ENCODE measurements at places on chromosomes 11 and 22.

- no peak for DNase-seq
Observed at GRCh38 chr22:31870890-31871289, 73.4 kb upstream of the YWHAH start.

- no peak for DNase-seq
Observed at GRCh38 chr11:113989381-113989780, 14.5 kb downstream of the HTR3A start.

GRCh38 chr11:100546714-100547113, 140.4 kb upstream of the ARHGAP42 start:
- no peak for DNase-seq

DNA sequence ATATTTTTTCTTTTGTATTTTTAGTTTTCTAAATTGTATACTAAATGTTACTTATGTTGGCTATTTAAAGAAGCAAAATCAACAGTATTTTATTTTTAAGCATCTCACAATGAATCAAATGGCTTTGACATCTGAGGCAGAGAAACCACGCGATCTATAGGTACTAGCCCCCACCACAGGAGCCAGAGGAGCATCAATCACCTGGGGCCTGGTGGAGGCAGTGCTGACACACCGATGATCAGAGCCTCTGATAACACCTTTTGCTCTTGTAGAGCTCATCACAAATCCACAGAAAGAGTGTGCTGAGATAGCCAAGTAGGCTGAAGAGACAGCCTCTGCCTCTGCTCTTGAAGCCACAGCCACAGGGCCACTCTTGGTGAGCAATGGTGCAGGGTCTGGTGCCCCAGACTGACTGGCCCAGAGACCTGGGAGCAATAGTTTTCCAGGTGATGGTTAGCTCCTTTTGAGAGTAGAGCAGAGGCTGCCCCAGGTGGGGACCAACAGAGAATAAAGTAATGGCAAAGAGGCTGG, 25.2 kb downstream of the HIRA start:
- no peak for DNase-seq

DNA sequence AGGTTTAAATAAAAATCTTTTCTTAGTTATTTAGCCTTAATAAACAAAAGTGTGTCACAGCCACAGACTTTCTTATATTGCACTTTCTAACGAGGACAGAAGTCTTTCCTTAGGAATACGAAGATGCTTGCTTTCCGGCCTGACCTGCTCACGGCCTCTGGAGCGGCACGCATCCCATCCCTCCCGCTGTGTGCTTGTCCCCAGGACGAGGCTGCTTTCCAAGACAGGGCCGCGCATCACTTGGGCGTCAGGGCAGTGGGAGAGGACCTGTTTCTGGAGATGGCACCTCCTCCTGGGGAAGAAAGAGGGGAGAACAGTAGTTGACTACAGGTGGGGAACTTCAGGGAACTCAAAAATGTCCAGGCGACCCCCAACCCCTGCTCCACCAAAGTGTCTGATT, 26.4 kb downstream of the GRIK4 start:
- no peak for DNase-seq

All from activated CD4-positive, CD25-positive, alpha-beta regulatory T cell treated with anti-CD3 and anti-CD28 coated beads, Interleukin-2, amount 50 U/mL, for 16 hours (primary cell).